ENCODE measurements at places on chromosomes 3 and 15.

DNA sequence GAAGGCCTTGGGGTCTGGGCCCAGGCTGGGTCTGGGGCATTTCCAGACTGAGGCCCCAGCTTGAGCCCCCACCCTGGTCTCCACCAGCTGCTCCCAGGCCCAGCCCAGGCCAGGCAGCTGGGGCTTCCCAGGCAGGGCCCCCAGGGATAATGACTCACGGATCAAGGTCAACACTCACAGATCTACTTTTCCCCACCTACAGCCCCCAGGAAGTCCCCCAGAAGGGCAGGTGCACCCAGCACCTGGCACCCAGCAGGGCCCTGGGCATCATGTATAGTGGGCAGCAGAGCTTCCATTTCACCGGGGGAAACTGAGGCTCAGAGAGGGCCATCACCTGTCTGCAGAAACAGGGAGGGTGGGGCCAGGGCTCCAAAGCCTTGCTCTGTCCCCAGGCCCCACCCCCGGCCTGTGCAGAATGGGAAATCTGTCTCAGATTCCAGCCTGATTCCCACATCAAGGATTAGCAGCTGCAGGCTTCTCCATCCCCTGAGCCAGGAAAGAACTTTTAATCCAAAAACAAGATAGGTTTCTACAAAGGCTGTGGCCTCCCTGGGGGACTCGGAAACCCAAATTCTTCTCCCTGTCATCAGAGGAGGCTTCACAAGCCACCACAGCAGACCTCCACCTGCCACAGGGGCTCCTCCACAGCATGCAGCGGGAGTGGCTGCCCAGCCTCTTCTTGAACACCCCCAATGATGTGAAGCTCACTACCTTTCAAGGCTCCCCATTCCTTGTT lies 49.8 kb downstream of the IQSEC1 start:
- DNase-seq: no peak

- no peak for DNase-seq
These were observed 60.9 kb downstream of the NOX5 start for GRCh38 chr15:69075440-69075839.

DNA sequence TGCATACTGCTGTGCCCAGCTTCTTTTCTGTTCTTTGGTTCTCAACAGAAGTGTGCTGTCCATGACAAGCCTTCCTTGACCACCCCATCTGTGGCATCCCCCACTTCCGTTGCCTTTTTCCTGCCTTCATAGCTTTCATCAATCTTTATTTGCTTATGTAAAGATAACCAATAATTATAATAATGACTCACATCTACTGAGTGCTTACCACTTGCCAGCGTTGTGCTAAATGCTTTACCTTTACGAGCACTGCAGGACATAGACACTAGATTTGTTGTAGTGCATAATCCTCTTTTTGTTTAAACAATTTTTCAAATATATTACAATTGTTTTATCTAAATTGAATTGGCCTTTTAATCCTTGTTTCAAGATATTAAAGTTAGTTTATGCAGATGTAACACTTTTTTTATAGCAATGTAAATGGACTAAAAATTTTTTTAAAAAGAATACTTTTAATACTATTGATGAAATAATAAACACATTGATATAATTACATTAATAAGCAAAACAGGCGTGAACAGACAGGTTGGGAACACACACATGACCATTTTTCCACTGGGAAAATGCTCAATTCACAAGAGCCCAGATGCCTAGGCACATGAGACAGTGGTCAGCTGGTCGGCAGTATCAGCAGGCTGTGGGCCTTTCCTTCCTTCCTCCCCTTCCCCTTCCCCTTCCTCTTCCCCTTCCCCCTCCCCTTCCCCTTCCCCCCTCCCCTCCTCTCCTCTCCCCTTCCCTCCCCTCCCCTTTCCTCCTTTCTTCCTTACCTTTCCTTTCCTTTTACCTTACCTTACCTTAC lies 42.5 kb downstream of the TRAK1 start:
- no peak for DNase-seq

GRCh38 chr3:21020681-21021080 lies 730.3 kb downstream of the ZNF385D start:
- no peak for DNase-seq

- DNase-seq: peak; percentile 31
These were observed 154.1 kb upstream of the GOLIM4 start for GRCh38 chr3:168249550-168250414.

DNA sequence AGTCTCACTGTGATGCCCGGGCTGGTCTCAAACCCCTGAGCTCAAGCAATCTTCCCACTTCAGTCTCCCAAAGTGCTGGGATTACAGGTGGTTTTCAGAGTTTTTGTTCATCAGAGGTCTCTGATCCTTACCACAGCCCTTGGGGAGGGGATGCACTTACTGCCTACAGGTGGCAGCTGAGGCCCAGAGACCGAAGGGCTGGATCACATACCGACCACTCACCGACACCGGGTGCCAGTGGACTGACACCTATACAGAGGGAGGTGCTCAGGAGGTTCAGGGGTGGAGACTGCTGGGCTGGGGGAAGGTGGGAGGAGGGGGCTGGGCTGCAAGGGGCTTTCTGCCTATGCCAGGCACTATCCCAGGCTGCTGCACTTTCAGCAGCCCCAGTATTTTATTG lies 19.5 kb downstream of the DUSP7 start:
- peak; percentile 40 for DNase-seq

DNA sequence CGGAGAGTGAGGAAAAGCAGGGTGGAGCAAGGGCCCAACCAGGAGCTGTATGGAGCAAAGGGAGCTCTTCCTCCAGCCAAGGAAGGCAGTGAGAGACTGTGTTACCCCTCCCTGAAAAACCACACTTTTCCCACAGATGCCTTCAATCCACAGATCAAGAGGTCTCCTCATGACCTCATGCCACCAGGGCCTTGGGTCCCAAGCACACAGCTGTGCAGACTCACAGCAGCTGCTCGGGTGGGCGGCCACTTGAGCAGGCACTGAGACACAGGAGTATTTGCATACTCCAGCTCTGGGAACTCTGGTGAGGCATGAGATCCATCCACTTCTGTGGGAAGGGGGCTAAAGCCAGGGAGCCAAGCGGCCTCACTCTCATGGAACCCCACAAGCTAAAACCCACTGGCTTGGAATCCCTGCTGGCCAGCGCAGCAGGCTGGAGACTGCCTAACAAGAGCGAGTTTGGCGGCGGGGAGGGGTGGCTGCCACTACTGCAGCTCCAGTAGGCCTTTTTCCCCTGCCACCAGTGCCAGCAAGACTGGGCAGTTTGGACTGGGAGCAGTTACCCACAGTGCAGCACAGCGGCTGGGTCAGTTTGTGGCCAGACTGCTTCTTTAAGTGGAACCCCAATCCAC lies 880.6 kb upstream of the ARPP21 start:
- no peak for DNase-seq

DNA sequence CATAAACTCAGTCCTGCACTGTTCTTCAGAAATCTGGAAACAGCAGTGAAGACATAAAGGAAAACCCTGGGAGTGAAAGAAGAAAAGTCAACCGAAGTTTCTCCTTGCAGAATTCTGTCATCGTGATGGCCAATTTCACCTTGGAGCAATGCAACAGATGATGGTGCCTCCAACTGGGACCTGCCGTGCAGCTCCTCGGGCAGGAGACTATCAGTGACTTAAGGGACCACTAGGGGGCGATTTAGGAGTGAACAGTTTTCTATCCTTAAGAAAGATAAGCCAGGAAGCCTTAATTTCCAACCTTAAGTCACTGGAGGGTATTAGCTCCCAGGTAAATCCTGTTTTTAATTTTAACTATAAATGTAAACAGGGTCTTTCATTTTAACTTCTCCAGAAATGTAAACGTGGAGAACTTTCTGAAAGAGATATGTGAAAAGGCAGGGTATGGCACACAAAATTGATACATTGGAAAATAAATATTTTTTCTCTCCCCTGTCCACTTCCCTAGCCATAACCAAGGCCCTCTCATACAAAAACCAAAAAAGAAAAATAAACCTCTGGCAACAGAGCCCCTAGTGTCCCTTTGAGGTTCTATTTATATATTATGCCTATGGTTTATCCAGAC lies 116.3 kb downstream of the PDZRN3 start:
- DNase-seq: peak; percentile 24

DNA sequence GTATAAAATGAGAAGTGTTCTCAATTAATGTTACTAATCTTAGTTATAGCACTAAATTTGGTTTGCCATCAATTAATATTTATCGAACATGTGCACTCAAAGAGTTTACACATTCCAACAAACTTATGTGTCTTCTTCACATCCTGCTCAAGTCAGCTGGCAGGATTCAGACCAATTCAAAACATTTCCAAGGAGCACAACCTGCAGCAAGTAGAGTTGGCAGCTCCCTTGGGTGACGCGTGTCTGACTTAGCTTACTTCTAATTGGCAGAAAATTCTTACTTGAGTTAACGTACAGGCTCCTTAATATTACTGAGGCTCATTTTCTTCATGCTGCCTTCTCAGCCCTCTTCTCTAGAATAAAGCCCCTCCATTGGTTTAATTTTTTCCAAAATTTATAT lies 110.4 kb upstream of the PFN2 start:
- no peak for DNase-seq

DNA sequence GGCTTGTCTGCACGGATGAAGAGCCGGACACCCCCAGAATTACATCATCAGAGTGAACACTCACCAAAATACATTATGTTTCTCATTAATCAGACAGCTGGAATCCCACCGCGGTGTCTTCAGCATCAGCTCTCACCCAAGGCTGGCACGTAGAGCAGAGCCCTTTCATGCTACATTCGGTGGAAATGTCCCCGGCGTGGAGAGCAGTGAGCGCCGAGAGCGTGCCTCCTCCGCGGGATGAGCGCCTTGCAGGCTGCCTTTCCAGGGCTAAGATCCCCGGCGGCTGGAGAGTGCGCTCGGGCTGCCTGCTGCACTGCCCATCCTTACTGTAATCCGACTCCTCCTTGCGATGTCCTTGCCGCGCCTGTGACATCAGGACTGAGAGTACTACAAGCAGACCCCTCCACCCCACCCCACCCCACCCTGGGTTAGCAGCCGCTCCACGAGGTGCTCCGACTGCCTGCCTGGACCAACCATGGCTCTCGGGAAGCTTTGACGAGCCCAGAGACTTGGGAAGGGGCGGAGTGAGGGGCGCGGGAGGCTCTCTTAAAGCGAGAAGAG lies at the start of gene ZNF385D:
TSS of gene ZNF385D (minus strand) at position 380 of the 561 bp plus-strand sequence. CDS start at position 86, 294 bp downstream.
- no peak for DNase-seq

GRCh38 chr15:61057830-61058529 lies 171.1 kb downstream of the RORA start:
- DNase-seq: no peak

DNA sequence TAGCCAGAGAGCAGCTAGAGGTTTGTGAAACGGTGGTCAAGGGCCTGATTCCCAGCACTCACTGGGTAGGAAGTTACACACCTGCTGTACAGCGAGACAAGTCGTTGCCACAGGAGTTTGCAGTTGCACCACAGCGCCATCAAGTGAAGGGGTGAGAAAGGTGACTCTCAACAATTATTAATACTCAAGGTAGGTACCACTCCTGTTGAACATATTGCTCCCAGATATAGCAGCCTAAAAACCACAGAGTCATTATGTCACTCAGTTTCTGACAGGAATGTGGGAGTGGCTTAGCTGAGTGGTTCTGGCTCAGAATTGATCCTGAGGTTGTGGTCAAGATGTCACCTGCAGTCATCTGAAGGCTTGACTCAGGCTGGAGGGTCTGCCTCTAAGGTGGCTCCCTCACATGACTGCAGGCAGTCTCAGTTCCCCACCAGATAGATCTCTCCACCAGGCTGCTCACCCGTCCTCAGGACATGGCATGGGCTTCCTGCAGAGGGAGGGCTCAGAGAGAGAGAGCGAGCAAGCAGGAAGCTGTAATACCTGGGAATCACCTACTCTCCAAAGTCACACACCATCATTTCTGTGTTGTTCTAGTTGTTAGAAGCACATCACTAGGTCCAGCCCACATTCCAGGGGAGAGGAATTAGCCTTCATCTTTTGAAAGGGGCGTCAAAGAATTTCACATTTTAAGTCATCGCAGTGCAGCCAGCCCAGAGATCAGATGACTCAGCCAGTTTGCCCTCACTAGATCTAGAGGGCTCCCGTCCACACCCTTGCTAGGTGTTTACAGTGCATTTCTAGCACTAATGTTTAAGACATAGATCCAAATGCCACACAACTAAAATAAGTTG lies 17.0 kb upstream of the ANO10 start:
- peak; percentile 76 for DNase-seq

- DNase-seq: no peak
These were observed 81.8 kb upstream of the UBE2E1 start for GRCh38 chr3:23723930-23724329.

- no peak for DNase-seq
These were observed 33.9 kb downstream of the PTPRG start for GRCh38 chr3:61595288-61595687.

- DNase-seq: peak; percentile 62
These were observed 6.7 kb downstream of the CCDC9B start for GRCh38 chr15:40333922-40334492.

- DNase-seq: peak; percentile 62
These were observed 452 bp downstream of the TMEM158 start for GRCh38 chr3:45225465-45226205.

- DNase-seq: no peak
These were observed 51.8 kb downstream of the BTD start for GRCh38 chr3:15653321-15653720.

- no peak for DNase-seq
These were observed 3.6 kb upstream of the PTPN23 start for GRCh38 chr3:47377186-47377585.

GRCh38 chr3:158314426-158315357 lies 204.8 kb downstream of the RSRC1 start:
- DNase-seq: no peak

DNA sequence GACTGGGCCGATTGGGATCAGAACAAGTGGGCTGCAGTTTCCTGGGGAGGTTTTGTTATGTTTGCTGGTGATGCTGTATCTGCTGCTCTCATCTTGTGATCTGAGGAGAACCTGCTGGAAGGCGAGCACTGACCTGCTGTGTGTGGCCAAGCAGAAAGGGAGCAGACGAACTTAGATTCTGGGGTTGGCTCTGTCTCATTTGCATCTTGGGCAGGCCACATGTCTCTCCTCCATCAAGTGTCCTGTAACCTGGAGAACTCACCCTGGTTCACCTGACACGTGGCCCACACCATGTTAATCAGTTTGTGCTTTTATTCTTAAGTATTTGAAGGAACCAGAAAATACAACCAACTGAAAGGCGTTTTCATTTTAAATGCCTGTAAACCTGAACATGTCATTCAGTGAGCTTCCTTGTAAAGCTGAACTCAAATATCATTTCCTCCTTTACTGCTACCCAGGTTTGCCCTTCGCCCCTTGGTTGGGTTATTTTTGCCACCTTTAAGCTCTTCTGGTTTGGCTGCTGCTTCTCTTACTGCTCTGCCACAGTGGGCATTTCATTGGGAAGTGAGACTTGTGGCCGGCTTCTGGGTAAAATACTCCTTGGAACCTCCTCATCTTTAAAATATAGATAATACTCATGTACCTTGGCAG lies 33.5 kb upstream of the TRAK1 start:
- no peak for DNase-seq

DNA sequence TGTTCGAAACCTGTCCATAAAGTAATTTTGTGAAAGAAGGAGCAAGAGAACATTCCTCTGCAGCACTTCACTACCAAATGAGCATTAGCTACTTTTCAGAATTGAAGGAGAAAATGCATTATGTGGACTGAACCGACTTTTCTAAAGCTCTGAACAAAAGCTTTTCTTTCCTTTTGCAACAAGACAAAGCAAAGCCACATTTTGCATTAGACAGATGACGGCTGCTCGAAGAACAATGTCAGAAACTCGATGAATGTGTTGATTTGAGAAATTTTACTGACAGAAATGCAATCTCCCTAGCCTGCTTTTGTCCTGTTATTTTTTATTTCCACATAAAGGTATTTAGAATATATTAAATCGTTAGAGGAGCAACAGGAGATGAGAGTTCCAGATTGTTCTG lies 44.4 kb downstream of the AGTR1 start:
- DNase-seq: no peak

Data from activated naive CD4-positive, alpha-beta T cell treated with anti-CD3 and anti-CD28 coated beads, Interleukin-2, amount 10 ng/mL, durations not matched to agents 7 days and 5 days (primary cell).